Neuronal stem cell (in vitro differentiated cells): ENCODE measurements at places on chromosomes 6 and 20.

DNA sequence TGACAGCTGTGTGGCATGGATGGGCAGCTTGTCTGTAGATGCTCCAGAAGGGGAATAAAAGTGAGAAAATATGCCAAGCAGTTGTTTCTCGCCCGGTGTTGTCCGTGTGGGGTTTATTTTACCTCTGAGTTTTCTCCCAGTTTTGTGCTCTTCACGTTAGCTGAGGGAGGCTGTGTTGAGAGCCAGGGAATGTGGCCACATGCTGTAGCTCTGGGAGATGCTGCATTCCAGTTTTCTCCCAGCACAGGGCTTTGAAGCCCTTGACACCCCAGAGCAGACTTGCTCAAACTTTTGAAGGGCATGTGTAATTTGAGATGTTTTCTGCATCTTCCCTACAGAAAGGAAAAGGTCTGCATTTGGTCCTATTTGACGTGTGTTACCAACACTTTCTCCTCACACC is 67.7 kb downstream of the RREB1 start:
- peaks cover 25% of the 10 kb centered on the region for H3K36me3 ChIP-seq
- DNase-seq = no peak
- peaks cover 2% of the 10 kb centered on the region for H3K4me1 ChIP-seq

DNA sequence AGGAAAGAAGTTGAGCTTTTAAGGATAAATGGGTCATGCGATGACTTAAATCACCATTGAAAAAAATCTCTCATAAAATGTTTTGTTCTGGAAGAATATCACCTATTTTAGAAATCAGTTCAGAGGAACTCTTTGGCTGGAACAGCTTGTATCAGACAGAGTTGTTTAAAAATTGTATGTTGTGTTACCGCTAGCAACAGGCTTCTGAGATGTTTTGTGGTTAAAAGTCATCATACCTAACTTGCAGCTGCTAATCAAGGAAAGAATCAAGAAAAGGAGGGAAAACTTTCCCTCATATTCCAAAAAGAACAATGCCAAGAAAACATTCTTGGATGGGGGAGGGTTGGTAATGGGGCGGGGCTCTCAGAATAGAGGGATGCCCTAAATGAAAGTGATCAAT is 220.7 kb upstream of the CITED2 start:
- peaks cover 11% of the 10 kb centered on the region for H3K4me1 ChIP-seq
- no peak overlapping the region for H3K4me3 ChIP-seq
- H3K27ac ChIP-seq = no peak overlapping the region
- H3K27me3 ChIP-seq = no peaks in the 10 kb centered on the region
- no peaks in the 10 kb centered on the region for H3K36me3 ChIP-seq

DNA sequence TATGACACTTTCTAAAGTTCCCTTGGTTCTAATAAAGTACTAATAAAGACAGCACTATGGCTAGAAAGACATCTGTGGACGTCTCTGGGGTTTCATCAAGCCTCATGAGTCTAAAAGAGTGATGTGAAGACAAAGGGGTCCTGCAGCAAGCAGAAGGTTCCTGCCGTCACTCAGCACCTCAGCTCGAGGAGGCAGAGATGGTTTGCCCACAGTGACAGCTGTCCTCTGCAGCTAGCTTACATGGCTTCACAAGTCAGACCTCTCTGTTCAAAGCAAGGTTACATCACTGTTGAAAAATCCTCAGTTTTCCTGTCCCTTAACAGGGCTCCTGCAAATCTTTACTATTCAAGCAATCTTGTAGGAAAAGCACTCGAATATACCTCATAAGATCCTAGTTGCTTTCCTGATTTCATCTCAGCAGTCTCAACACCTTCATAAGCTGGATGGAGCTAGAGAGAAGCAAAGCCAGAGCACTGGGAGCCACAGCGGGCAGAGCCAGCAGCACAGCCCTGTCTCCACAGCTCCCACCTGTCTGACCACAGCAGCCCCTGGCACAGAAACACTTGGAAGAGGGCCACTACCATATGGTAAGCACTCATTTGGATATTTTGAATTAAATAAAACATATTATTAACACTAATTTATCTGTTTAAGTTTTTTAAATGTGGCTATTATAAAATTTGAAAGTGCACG is 202.3 kb downstream of the GMDS start:
- no peaks in the 10 kb centered on the region for H3K27me3 ChIP-seq
- DNase-seq = no peak
- no peaks in the 10 kb centered on the region for H3K36me3 ChIP-seq
- H3K27ac ChIP-seq = no peak overlapping the region
- H3K4me1 ChIP-seq = no peaks in the 10 kb centered on the region
- no peak overlapping the region for H3K4me3 ChIP-seq

GRCh38 chr6:4776493-4777393 is 539 bp downstream of the CDYL start:
- H3K27me3 ChIP-seq = no peaks in the 10 kb centered on the region
- H3K4me1 ChIP-seq = peaks cover 4% of the 10 kb centered on the region
- peak overlapping the region; percentile 83 for H3K27ac ChIP-seq
- H3K4me3 ChIP-seq = peak overlapping the region; percentile 89
- H3K36me3 ChIP-seq = no peaks in the 10 kb centered on the region

DNA sequence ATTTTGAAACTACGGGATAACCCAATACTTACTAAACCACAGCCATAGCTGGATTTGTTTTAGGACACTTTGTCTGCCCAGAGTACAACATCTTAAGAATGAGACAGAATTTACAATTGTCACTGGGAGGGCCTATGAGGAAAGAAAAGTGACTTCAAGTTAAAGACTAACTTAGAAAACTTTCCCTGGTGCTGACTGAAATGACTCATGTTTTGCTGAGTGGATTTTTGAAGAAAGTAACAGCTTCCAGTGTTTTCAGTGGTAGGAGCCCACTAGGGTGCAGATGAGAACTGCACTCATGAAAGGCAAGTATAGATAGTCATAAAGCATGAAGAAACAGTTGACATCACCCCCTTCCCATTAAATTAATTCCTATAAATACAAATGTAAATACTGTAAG is 988.2 kb upstream of the MAP3K7 start:
- H3K27me3 ChIP-seq = no peaks in the 10 kb centered on the region
- DNase-seq = no peak
- H3K4me1 ChIP-seq = peaks cover 3% of the 10 kb centered on the region
- H3K4me3 ChIP-seq = no peak overlapping the region

- H3K4me3 ChIP-seq = no peak overlapping the region
- no peaks in the 10 kb centered on the region for H3K27me3 ChIP-seq
- H3K27ac ChIP-seq = peak overlapping the region; percentile 28
- H3K4me1 ChIP-seq = peaks cover 2% of the 10 kb centered on the region
Measured at GRCh38 chr20:11379257-11380011, 538.3 kb upstream of the BTBD3 start.

DNA sequence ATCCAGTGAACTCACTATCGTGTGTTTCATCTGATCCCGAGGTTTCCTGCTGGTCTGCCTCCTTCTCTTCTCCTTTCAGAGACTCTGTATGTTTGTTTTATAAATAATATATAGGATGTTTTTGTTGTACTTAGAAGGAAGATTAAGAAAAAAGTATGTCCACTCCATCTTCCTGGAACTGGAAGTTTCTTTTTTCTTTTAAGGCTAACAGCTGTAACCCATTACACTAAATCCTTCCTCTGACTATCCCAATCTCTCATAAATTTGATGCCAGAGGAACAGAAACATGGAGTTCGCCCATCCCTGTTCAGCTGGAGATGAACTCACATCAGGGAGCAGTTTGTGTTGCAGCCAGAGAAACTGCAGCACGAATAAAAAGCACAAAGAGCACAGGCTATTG is 20.7 kb downstream of the RIPK1 start:
- no peaks in the 10 kb centered on the region for H3K27me3 ChIP-seq
- H3K4me1 ChIP-seq = peaks cover 3% of the 10 kb centered on the region
- DNase-seq = no peak
- H3K27ac ChIP-seq = no peak overlapping the region

DNA sequence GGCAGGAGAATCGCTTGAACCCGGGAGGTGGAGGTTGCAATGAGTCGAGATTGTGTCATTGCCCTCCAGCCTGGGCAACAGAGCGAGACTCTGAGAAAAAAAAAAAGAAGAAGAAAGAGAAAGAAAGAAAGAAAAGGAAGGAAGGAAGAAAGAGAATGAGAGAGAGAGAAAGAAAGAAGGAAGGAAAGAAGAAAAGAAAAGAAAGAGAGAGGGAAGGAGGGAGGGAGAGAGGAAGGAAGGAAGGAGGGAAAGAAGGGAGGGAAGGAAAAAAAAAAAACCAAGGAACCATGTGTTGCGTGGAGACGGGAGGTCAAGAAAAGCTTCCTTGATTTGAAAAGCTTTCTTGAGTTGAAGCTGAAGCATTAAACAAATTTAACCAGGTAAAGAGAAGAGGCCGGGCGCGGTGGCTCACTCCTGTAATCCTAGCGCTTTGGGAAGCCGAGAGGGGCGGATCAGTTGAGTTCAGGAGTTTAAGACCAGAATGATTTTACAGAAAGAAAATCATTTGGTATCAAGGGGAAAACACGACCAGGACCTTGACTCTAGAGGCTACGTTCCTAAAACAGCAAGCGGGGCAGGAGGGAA is 90.5 kb upstream of the PRSS16 start:
- no peak overlapping the region for H3K27ac ChIP-seq
- H3K36me3 ChIP-seq = no peaks in the 10 kb centered on the region
- no peak for DNase-seq

- no peak overlapping the region for H3K4me3 ChIP-seq
- no peaks in the 10 kb centered on the region for H3K27me3 ChIP-seq
- no peak for DNase-seq
- H3K27ac ChIP-seq = no peak overlapping the region
- no peaks in the 10 kb centered on the region for H3K4me1 ChIP-seq
Measured at GRCh38 chr6:118641042-118641441, 10.3 kb downstream of the CEP85L start.

GRCh38 chr6:43105538-43106222 is 29.6 kb downstream of the PTK7 start:
- no peak for DNase-seq
- no peaks in the 10 kb centered on the region for H3K27me3 ChIP-seq
- peaks cover 13% of the 10 kb centered on the region for H3K4me1 ChIP-seq
- H3K36me3 ChIP-seq = no peaks in the 10 kb centered on the region

GRCh38 chr6:123055256-123055655 is 59.2 kb downstream of the CLVS2 start:
- no peak overlapping the region for H3K27ac ChIP-seq
- H3K4me1 ChIP-seq = no peaks in the 10 kb centered on the region
- no peak overlapping the region for H3K4me3 ChIP-seq
- H3K36me3 ChIP-seq = no peaks in the 10 kb centered on the region

DNA sequence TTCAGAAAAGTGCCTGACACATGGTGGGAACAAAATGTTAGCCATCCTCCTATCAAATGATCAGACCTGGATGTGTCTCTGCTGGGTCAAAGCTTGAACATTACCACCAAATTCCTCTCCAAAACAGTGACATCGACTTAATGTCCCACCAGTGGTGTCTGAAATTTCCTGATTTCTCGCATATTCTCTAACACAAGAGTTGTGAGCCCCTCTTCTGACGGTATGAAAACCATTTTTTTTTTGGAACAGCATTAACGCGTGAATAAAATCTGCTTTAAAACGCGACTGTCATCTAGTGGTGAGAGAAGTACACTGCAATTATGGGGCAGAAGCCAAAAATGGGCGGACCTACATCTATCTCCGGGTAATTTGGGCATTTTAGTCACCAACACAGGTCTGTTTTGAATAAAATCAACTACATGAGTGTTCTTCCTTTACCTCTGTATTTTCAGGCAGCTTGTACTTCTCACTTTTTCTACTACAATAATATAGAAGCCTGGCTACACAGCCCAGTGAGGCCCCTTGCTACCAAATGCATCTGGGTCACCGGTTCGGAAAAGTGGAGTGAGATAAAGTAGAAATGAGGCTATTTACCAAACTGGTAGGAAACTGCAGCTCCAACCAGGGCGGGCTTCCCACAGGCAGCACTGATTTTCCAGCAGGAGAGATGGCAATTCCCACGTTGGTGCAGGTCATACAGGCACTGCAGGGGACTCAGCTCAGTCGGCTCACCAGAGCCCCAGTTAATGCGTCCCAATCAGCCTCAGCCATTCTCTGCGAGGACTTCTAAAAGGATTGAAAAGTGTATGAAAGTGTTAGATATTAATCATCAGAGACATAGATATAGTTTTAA is 27.4 kb downstream of the MGME1 start:
- no peaks in the 10 kb centered on the region for H3K36me3 ChIP-seq
- H3K4me3 ChIP-seq = no peak overlapping the region
- peak; percentile 41 for DNase-seq
- H3K27ac ChIP-seq = no peak overlapping the region
- no peaks in the 10 kb centered on the region for H3K4me1 ChIP-seq

- peaks cover 8% of the 10 kb centered on the region for H3K4me1 ChIP-seq
- no peak overlapping the region for H3K4me3 ChIP-seq
- no peak overlapping the region for H3K27ac ChIP-seq
- H3K36me3 ChIP-seq = peaks cover 10% of the 10 kb centered on the region
- no peaks in the 10 kb centered on the region for H3K27me3 ChIP-seq
Measured at GRCh38 chr20:34109442-34109841, 2.6 kb downstream of the EIF2S2 start.

DNA sequence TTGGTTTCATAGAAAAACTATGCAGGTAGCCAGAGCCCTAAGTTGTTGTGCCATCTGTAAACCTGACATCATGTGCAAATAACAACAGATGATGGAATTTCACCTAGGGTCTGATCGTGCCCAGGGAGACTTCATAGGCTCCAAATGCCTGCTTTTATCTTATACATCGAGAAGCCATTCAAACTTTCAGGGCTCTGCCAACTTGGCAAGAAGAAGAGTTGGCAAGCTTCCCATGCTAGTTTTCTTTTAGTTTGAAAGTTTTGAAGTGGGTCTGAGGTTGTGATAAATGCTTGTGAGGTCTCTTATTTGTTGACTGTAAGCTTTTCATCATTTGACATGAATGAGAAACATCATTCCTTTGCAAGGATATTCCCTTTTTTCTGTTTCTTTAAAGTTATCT is 175.4 kb upstream of the FLRT3 start:
- no peak overlapping the region for H3K27ac ChIP-seq
- H3K27me3 ChIP-seq = no peaks in the 10 kb centered on the region
- H3K36me3 ChIP-seq = no peaks in the 10 kb centered on the region

DNA sequence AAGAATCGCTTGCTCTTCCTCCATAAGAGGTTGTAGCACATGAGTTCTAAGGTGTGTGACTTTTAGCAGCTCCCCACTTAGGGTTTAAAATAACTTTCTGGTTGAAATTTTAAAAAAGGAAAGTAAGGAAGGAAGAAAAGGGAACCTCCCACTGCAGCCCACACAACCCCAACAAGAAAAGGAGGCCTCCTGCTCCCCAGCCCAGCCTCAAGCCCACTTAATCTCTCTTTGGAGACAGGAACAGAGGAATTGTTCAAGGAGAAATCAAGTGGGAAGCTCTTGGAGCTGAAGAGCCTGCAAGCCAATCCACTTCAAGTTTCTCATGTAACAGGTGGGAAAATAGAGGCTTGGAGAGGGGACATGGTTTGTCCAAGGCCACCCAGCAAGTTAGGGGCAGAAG is 39.1 kb upstream of the PREX1 start:
- peaks cover 4% of the 10 kb centered on the region for H3K4me1 ChIP-seq
- no peaks in the 10 kb centered on the region for H3K27me3 ChIP-seq
- no peak overlapping the region for H3K4me3 ChIP-seq
- DNase-seq = no peak
- H3K36me3 ChIP-seq = no peaks in the 10 kb centered on the region
- H3K27ac ChIP-seq = no peak overlapping the region

DNA sequence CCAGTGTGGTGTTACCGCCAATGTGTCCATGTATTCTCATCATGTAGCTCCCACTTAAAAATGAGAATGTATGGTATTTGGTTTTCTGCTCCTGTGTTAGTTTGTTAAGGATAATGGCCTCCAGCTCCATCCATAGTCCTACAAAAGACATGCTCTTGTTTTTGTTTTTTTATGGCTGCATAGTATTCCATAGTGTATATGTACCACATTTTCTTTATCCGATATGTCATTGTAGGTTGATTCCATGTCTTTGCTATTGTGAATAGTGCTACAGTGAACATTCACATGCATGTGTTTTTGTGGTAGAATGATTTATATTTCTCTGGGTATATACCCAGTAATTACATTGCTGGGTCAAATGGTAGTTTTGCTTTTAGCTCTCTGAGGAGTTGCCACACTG is 207.2 kb downstream of the CDKAL1 start:
- DNase-seq = no peak
- no peak overlapping the region for H3K4me3 ChIP-seq
- no peaks in the 10 kb centered on the region for H3K4me1 ChIP-seq
- no peaks in the 10 kb centered on the region for H3K36me3 ChIP-seq
